ENCODE measurements at places on chromosomes 6 and 20. TPM values are rescaled to one million over a fixed set of nuclear protein-coding genes. Genes with fewer than 3 reads are reported as not detected.

DNA sequence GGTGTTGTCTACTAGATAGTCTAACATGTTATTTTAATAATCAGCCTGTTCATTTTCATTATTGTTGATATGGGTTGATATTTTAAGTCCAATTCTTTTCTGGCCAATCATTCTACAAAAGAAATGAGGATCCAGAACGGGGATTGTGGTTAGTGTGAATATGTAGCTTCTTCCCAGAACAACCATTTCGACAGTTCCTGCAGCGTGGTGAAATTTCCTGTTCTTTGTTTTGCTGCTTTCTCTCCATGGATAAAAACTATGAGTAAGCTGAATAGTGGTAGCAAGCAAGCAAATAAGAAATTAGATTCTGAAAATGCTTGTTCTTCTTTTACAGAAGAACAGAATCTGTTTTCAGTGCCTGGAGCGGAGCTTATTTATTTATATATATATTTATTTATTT is 65.5 kb upstream of the F13A1 start:
- no peak for DNase-seq

GRCh38 chr6:100906325-100906724 is 25.2 kb upstream of the ASCC3 start:
- DNase-seq, result no peak

Gene IL17F
- not detected for total RNA-seq

DNA sequence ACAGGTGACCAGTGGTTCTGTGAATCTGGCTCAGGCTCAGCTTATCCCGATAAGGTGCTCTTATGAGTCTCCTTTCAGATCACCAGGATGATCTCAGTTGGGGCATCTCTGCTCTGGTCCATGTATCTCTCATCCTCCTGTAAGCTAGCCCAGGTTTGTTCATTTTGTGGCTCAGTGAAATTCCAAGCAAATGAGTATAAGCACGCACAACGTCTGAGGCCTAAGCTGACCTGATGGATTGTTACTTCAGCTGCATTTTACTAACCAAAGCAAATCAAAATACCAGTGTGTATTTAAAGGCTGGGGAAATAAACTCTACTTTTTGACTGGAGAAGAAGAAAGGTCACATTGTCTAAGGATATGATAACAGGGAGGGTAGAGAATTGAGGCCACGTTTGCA is 551.0 kb upstream of the BTBD3 start:
- no peak for DNase-seq

- no peak for DNase-seq
Measured at GRCh38 chr20:48378976-48379675, 448.7 kb downstream of the PREX1 start.
